ENCODE measurements at places on chromosomes 2 and 18.
A peak's percentile ranks its signal among the peaks of the same experiment; 100 is the strongest.

GRCh38 chr18:35441857-35442595, 55.7 kb downstream of the INO80C start:
- no peak for DNase-seq

DNA sequence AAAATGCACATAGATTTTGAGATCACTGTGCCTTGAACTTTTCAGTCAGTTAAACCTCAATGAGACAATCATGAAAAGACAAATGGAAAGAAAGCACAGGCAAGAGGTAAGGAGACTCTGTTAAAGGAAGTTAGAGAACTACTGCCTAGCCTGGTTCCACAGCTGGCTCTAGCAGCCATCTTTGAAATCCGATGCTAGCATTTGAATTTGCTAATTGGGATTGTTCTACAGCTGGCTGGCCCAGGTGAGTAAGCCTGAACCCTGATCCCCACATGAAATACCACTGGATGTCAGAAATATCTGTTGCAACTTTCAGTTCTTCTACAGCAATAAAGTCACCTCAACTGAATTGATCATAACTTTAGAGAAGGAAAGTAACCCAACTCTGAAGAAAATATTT, 315.2 kb upstream of the CHAC2 start:
- no peak for DNase-seq

DNA sequence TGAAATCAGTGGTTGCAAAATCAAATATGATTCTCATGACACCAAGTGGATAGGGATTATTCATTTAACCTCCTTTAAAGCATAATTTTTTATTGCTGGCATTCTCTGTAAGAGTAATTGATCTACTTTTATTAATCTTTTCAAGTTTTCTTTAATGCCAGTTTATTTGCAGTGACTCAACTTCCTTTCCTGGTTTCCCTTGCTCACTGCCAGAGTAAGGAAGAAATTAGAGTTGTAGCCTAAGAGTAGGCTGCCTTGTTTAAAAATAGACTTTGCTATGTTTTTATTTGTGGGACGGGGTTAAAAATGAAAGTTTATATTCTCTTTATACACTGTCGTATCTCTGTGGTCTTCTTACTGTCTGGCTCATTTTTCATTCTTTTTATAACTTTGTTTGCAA, 148.6 kb downstream of the WDR7 start:
- DNase-seq: no peak

DNA sequence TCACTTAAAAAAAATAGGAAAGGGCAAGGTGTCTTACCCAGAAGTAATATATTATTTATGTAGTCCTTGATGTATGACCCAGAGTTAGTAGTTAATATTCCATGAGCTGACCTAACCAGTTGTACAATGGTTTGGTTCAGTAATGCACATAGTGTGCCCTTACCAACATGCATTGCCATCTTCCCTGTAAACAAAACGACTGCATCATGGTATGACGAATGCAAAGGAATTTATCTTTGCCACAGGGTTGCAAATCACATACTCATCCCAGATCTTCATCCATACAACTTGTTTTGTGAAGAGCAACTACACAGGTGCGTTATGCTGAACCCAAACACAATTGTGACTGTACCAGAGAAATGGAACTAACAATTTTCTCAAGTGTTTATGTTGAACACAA, 68.9 kb upstream of the ZSWIM2 start:
- no peak for DNase-seq

- no peak for DNase-seq
Measured at GRCh38 chr2:208686665-208687064, 280.1 kb downstream of the PTH2R start.

GRCh38 chr18:79679552-79680099, at the start of gene CTDP1:
Gene CTDP1, plus strand, starts transcription at chr18:79679803. Its CDS starts 145 bp downstream, at chr18:79679948.
- DNase-seq: peak; percentile 81

DNA sequence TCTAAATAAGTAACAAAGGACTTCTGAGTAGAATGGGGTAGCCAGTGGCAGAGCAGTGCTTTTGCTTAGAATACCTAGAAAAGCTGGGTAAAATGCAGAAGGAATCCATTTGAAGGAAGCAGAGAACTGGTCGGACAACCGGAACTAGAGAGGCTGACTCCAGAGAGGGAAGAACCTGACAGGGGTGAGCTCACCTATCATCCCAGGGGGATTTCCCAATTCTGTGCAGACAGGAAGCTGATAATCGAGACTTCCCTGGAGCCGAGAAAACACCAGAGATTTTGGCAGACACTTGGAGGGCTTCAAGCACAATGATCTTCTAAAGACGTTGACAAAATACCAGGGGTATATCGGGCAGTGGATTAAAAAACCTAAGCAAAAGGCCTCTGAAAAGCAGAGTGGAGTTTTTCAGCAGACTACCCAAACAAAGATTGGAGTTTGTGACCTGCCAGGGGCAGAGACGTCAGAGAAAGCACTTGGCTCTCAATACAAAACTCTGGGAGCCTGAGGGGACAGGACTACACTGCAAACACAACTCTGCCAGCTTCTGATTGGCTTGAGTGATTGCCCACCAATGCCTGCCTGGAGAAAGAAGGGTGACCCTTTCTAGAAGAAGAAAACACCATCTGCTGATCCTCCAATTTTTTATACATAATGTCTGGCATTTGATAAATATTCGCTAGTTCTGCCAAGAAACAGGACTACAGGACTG, 67.5 kb upstream of the TTN start:
- no peak for DNase-seq

DNA sequence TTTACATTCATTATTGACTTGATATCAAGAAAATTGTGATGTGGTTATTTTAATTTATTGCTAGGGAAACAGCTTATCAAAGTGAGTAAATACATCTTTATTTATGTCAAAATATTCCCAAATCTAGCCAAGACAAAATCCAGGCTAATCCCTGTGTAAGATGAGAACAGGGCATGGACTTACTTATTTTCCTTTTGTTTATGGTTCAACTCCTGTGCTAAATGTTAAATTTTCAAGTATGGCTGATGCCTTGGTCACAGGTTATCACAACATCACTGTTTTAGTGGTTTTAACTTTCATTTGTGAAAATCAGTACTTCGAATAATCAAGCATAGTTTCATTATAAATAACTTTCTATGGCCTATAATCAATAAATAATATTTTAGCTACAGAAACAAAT, 657.0 kb upstream of the SYT4 start:
- DNase-seq: no peak

- DNase-seq: no peak
Measured at GRCh38 chr2:85257359-85257969, 70.3 kb downstream of the TGOLN2 start.

DNA sequence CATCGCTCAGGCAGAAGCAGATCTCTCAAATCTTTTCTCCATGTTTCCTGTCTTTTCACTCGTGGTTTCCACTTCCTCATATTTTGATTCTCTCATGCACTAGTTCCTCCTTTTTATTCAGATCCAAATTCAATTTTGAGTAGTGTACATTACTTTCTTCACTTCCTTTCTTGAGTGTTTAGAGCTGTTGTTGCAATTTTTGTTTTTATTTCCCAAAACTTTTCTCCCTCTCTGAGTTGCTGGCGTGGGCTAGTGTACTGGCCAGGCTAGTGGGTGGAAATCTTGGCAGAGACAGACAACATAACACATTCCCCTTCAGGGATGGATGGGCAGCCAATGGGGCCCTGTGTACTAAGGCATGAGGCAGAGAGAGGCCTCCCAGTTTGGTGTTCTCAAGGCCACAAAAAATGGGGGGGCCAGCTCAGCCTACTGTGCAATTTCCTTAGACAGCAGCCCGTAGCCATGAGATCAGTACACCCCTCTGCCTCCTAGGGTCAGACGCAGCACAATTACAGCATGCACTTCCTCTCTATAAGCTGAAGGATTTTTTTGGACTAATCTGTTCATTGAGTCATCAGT, 145.1 kb upstream of the PID1 start:
- DNase-seq: no peak

GRCh38 chr2:37379881-37380296, 35.5 kb downstream of the QPCT start:
- no peak for DNase-seq

DNA sequence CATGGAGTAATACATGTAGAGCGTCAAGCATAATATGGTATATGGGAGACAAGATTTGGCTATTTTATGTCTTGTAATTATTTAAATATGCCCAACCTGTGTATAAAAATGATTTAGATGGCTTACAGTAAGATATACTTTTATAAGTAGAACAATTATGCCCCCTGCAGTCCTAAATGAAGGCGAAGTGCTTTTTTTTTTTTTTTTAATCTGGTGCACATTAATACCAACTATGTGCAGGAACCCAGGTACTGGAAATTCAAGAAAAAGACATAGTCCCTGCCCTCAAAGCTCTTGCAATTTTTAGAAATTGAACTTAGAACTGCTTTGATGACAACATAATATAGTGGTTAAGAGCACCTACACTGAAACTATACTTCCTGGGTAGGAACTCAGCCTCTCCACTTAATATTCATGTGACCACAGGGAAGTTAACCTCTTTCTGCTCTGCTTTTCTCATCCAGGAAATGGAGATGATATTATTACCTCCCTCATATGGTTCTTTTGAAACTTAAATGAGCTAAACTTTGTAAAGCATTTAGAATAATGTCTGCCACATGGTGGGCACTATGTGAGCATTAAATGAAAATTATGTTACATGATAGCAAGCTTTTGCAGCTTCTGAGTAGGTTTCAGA, 38.1 kb downstream of the AFTPH start:
- no peak for DNase-seq

DNA sequence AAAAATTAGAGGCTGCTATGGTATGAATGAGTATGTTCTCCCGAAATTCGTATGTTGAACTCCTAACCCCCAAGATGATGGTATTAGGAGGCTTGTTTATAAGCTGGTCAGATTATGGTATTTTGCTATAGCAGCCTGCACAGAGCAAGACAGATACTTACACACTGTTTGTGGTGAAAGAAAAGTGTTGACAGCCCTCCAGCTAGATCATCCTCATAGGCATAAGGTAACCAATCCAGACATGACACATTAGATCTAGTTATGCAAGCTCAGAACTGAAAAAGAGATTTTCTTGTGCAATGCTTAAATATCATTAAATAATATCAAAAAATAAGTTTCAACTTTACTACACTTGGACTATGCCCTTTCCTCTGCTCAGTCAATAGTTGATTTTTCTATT, 107.1 kb downstream of the ABCA12 start:
- no peak for DNase-seq

DNA sequence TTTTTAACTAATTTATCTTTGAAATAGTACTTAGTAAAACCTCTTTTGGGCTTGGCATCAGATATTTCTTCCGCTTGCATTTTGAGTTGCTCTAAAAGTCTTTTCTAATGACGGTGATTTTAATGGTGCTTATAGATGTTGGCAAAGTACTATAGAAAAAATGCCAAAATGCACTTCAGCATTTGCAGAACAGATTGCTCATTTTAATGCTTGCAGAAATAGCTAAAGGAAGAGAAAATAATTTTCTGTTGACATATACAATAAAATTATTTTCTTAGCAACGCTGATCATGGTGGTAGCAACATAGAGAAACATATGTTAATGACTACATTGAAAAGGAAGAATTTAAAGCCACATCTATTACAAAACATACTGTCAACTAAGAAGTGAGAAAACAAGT, 170.7 kb downstream of the STK39 start:
- no peak for DNase-seq

GRCh38 chr2:9800975-9801726, 42.1 kb upstream of the TAF1B start:
- DNase-seq: no peak

DNA sequence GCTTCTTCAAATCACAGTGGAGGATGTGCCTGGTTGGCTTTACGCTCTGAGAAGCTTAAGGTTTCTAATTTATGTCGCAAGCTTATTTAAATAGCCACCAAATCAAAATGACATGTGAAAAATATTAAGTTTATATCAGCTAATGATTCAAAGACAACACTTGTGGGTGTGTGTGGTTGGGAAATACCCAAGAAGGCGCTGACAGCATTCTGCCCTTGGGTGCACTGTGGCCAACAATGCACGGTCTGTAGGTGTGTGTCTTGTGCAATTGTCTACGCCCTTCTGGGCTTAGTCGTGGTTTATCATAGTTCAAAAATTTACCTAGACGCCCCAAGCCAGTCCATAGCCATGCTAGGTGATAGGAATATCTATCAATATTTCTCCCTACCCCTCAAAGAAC, 60.9 kb downstream of the KCTD1 start:
- DNase-seq: no peak

DNA sequence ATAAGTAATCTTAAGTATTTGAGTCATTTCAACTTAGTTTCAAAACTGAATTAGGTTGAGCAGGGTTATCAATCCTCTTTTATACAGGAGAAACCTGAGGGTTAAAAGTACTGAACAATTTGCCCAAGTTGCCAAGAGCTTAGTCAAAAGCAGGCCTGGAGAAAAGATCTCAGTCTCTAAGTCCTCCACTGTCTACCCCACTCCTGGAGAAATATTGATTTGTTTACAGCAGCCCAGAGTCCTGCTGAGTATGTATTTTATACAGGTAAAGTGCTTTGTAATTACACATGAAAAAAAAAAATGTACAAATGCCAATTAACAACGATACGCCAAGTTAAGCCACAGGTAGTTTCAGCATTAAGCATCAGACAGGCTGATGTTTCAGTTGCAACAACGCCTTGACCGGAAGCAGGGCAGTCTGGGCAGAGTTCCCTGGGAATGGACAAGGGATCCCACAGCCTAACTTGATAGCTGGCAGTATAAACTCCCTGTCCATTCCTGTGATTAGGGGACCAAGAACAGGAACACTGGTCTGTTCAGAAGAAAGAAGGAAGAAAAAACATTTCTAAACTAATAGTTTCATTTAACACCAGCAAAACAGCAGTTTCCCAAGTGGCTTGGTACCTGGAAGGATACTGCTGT, 132.9 kb downstream of the MYO5B start:
- no peak for DNase-seq

GRCh38 chr18:36124841-36125240, 4.3 kb downstream of the SLC39A6 start:
- DNase-seq: no peak

DNA sequence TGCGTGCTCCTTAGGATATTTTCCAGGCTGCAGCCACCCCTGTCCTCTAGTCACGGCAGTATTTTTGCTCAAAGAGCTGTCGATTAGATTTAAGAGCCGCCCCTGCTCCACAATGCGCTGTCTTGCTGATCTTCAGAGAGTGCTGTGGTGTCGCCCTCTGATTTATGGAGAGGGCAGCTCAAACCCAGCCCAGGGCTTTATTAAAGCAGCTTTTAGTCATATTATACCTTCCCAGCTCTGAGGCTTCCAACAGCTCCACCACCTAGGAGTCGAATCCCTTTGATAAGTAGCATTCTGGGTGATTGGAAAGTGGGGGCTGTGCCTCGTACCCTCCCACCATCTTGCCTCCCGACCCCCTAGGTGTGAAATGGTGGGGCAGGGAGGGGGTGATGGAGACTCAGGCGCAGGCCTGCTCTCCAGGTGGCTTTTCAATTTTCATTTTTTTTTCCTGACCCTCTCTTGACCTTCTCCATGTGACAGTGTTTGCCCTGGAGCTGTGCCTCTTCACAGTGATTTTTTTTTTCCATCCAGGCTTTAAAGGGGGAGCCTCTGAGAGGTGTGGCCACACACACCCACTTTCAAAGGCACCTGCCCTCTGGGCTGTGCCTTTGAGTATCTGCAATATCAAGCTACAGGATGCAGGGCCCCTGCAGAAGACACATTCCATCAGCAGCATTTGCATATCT, 53.1 kb upstream of the NRP2 start:
- no peak for DNase-seq

GRCh38 chr2:150429384-150429961, 58.0 kb downstream of the RND3 start:
- DNase-seq: no peak

GRCh38 chr2:181589779-181590178, 67.1 kb downstream of the CERKL start:
- no peak for DNase-seq
